ENCODE measurements at places on chromosomes 1 and 21.

DNA sequence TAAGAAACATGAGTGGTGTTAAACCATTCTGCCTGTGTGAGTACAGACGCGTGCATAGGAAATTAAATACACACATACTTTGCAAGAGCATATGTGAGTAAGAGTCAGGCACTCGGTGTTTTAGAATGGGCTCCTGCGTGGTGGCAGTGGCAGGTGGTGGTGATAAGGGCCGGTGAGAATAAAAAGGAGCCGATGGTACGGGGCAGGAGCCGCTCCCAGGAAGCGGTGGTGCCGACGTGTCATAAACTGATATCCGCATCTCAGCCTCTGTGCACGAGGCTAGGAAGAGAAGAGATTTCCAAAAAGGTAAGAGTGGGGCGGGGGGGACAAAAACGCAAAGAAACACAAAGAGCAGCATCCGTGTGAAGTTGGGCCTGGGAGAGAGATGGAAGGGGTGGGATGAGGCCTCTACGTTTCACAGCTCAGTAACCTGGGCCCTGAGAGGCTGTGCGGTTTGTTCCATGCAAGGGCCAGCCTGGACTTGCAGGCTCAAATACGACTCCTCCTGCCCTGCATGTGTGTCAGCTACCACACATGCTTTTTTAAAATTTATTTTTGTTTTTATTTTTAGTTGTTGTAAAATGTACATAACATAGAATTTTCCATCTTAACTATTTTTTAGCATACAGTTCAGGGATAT is 127.7 kb upstream of the COL6A1 start:
- no peak for DNase-seq

DNA sequence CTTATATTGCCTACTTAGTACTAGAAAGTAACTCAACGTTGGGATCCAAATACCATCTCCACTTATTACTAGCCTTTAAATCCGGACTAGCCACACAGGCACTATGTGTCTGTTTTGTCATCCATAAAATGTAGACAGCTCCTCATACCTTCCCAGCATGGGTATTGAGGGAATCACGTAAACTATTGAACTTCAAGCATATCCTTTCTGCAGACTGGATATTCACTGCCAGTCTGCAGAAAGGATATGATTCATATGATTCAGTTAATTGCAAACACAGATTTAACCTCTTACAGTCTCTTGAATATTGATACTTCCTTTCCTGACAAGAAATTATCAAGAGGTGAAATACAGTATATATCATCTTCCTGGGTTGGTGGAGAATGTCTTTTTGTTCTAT is 186.0 kb downstream of the LEPR start:
- DNase-seq, result no peak

GRCh38 chr1:206924592-206925105 is 2.9 kb upstream of the FCMR start:
- DNase-seq, result peak; percentile 52

DNA sequence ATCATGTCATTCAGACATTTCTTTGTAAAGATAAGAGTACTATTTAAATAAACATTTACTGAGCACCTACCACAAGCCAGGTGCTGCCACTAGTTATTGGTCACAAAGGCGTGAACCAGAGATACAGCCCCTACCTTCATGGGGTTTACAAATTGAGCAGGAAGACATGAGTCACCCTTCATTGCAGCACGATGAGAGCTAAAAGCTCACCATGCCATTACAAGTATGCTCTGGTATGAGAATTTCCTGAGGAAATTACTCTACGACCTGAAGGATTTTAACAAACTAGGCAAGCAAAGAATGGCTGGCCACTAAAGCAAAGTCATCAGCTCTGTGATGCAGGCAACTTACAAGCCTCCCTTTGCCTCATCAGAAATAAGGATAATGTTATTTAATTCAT is 346.8 kb downstream of the BRINP2 start:
- no peak for DNase-seq

- no peak for DNase-seq
These were observed 25.1 kb upstream of the CLIC4 start for GRCh38 chr1:24720152-24720551.

DNA sequence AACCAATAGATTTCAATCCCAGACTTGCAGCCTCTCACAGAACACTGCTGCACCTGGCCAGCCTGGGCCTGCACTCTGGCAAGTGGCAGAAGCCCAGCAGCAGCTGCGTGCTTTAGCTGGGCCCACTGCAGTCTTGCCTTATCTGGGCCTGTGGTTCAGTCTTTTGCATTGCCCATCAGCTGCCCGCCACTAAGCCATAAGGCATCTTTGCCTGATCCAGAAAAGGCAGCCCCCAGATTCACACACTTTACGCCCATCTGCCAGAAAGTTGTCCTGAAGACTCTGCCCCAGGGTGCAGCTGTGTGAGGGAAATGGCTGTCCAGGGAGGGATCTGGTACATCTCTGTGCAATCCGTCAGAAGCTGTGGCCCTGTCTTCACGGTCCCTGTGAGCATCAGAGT is 217.0 kb downstream of the DNAH14 start:
- no peak for DNase-seq

DNA sequence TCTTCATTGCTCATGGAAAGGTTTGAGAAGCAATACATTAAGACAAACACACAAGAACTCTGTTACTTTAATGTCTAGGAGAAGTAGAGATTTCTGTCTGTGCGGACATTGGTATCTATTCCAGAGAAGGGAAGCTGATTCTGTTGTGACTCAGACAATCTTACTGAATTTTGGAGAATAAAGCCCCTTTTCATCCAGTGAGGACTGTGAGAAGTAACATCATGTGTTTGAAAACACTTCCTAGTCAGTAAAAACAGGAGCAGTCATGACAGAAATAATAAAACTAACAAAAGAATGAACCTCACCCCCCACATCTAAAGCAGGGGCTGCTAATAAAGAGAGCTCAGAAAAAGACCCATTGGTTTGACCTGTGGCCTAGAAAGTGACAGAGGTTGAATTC is 46.6 kb downstream of the NEK7 start:
- DNase-seq, result no peak

GRCh38 chr1:63620671-63621070 is 27.5 kb downstream of the PGM1 start:
- DNase-seq, result no peak

GRCh38 chr1:67213164-67213563 is 46.9 kb downstream of the IL23R start:
- no peak for DNase-seq

DNA sequence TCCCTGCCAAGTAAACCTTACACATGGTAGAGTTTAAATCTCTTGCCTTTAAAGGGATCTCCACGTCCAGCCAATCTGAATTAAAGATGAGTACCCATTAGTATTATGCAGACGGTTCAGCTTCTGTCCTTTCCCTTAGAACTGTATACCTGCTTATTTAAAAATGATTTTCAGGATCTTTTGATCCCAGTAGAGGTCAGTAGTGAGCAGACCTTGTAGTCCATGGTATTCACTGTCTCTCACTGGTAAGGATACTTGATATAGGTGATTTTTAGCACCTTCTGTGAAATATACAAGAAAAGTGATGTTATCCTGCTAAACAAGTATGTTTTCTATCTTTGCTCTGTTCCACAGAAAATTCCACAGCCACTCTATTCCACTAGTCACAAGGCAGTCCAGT is 1211.6 kb upstream of the ADGRL4 start:
- no peak for DNase-seq

- no peak for DNase-seq
These were observed 16.1 kb downstream of the CD101 start for GRCh38 chr1:117017648-117018047.

- no peak for DNase-seq
These were observed 738 bp downstream of the INTS7 start for GRCh38 chr1:212034516-212035122.

GRCh38 chr1:3651930-3652547 is at the start of gene TP73:
Gene TP73 (plus strand): TSS chr1:3652516. CDS start chr1:3682366, 29,850 bp downstream.
- peak; percentile 20 for DNase-seq

GRCh38 chr1:187838335-187839293 is 1009.9 kb downstream of the PLA2G4A start:
- DNase-seq, result no peak

DNA sequence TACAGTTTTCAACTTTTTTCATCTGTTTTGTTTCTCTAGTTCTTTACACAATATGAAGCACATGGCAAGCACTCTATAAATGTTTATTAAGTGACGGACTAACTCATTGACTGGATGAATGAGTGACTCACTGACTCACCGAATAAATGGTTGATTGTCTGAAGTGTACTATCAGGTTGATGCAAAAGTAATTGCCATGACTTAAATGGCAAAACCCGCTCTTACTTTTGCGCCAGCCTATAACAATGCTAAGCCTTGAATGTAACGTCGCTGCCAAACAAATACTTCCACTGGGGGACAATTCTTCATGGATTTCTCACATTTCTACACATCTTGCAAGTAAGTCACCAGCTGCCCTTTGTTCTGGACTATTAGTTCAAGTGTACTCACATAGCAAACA is 109.0 kb upstream of the KCTD3 start:
- DNase-seq, result no peak

DNA sequence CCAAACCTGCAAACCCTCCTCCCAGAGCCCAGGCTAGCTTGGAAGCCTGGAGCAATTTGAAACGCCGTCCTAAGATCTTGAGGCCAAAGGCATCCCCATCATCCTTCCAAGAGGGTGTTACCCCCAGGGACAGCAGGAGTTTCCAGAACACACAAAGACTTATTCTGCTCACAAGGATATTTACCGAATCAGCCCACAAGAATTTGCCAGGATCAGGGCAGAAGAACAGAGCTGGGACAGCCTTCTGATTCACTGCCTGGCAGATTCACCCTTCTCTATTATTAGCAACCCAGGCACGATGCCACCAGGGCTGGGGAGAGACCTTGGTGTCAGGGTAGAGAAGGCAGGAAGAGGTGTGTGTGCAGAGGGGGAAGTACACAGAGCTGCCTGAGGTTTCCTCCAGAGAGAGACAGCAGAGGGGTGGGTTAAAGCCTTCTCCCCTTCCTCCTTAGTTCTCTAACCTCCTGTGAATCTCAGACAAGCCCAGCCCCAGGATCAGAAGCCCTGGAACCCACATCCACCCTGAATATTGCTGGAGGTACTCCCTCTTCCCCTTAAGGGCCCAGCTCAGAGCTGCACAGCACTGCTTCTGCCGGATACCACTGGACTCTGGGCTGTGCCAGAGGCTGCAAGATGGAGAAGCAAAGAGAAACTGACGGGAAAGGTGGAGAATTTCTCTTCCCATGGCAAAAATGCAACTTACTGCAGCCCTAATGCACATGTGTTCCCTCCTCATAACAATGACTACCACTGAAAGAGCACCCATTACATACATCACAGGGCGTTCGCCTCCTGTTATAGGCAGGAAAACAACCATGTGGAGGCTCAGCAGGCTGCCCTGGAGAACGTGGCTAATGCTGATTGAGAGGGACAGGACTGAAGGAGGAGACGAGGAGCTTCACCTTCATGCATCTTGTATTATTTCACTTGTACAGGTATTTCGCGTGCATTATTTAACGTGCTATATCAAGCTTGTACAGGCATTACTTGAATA is 61.8 kb downstream of the ITPKB start:
- peak; percentile 76 for DNase-seq

DNA sequence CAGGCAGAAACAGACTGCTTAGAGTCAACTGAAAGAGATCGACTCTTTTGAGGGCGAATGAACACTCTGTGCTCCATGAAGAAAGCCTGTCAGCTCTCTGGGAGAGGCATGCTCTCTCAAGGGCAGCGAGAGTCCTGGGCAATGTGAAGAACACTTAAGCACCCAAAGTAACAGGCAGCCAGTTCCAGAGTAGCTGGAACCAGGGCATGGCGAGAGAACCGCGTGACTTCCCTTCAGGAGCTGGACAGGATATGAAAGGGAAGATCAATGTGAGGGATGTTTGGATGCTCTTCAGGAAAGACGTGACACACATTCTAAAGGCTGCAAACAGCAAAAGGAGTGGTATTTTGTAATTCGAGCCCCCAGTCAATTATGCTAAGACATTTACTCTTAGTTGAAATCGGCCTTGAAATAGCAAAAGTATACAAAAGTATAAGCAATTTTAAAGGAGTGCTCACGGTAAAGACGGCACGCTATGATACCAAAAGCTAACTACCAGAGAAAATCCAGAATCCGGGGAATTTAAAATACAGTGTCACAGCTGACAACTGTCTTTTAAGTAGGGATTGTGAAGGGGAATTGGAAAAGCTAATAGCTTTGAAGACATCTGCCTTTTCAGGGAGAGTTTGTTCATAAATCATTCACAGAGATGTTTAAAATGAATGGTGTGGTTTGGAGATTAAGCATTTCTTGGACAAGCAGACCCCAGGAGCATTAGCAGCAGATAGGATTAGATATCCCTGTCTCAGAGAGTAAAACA is 20.8 kb downstream of the ADAMTS5 start:
- DNase-seq, result no peak

DNA sequence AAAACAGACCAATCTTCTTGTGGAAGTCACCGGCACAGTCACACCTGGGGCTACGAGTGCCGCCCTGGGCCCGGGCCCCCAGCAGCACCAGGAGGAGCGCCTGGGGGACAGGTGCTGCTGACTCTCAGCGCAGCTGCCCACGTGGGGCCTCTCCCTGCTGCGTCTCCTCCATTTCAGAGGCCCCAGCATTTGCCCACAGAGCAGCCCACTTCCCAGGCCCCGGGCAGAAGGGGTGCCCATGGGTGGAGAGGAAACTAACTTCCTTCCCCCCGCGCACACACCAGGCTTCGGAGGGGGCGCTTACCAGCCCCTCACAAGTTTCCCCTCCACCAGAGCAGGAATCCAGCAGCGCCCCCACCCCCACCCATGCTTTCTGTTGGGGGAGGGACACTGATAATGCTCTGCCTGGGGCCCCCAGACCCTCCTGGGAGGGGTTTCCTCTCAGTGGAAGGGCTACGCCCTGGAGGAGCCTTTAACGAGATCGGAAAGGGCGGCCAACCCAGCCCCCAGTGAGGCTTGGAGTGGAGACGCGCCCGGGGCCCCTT is 440 bp downstream of the TNFRSF25 start:
- peak; percentile 70 for DNase-seq

- no peak for DNase-seq
These were observed 3.7 kb upstream of the PLOD1 start for GRCh38 chr1:11930571-11931445.

DNA sequence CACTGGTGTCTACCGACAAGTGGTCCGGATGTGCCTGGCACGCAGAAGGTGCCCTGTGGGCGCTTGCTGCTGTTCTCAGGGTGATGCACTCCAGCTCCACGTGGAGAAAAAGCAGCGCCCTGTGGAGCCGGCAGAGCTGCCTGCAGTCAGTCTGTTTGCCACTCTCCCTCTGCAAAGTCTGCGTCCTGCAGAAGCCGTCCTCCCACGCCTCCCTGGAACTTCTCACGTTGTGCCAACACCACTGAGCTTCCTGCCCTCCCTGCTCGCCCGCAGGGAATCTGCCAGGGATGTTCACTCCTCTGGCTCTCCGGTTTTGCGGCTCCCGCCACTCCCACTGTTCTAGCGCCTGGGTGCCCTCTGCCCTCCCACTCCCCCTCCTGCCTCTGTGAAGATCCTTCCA is 19.8 kb upstream of the UBXN10 start:
- DNase-seq, result no peak

GRCh38 chr1:196678510-196678884 is 26.7 kb downstream of the CFH start:
- DNase-seq, result no peak

DNA sequence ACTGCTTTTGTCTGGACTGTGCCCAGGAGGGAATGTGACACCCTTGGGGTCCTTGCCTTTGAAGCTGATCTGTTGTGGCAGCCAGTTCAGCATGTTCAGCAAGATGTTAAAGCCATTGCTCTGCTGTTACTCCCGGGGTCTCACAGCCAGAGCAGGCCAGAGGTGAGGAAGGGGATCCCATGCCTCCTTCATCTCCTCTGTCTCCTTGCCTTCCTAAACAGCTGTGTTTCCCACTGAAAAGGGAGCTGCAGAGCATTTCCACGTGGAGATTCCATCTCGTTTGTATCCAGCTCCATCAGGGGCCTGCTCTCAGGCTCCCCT is 135.8 kb upstream of the COL6A1 start:
- DNase-seq, result no peak

- no peak for DNase-seq
These were observed 59.5 kb downstream of the CASZ1 start for GRCh38 chr1:10736634-10737586.
